Left hindlimb (tissue), 1 donor: ENCODE measurements at places on chromosomes 7 and 10.

GRCh38 chr7:30278376-30278775 lies 6.0 kb upstream of the ZNRF2 start:
- DNase-seq: no peak

- no peak for DNase-seq
Measured at GRCh38 chr10:119461380-119461779, 81.1 kb downstream of the RGS10 start.

DNA sequence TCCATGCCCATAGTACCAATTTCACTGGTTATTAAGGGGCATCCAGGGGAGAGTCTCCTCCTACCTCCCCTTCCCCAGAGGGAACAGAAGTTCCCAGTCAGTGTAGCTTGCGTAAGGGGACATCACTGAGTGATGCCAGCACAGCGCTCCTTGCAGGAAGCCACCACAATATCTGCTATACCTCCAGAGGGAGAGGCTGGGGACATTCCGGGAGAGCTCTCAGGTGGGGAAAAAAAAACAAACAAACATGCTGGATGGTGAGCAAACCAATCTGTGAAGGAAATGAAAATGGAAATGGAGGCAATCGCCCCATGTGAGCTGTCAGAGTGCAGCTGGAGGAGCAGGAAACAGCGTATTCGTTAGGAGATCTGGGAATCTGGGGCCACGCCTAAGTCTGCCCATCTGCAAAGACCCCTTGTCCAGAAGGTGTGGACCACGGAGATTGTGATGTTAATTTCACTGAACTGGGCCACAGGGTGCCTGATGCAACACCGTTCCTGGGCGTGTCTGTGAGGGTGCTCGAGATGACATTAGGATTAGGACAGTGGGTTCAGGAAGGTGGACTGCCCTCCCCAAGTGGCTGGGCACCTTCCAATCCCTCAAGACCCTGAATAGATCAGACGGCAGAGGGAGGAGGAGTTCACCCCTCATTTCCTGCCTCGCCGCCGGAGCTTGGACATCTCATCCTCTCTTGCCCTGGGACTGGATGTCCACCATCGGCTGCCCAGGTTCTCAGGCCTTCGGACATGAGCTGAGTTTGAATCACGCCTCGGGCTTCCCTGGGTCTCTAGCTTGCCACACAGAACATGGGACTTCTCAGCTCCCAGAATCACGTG lies 30.5 kb downstream of the GNA12 start:
- DNase-seq: no peak

- no peak for DNase-seq
Measured at GRCh38 chr10:44344727-44345126, 40.2 kb downstream of the CXCL12 start.

- DNase-seq: no peak
Measured at GRCh38 chr10:131024259-131025131, 287.0 kb downstream of the TCERG1L start.
